AML-193 (cell line): ENCODE measurements at places on chromosomes 12 and 14.

DNA sequence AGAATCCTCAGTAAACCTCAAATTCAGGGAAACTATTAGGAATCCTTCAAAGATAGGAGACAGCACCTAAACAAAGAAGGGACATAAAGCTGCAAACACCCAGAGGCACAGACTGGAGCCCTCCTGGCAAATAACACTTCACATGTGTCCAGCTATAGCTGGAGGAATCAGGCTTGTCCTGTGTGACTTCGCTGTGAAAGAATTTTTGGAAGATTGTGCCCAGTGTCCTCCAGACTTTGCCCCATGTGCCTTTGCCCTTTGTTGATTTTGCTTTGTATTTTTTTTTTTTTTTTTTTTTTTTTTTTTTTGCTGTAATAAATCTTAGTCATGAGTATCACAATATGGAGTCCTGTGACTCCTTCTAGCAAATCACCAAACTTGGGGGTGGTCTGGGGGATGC lies 136.8 kb downstream of the KCNH5 start:
- no peak for DNase-seq

DNA sequence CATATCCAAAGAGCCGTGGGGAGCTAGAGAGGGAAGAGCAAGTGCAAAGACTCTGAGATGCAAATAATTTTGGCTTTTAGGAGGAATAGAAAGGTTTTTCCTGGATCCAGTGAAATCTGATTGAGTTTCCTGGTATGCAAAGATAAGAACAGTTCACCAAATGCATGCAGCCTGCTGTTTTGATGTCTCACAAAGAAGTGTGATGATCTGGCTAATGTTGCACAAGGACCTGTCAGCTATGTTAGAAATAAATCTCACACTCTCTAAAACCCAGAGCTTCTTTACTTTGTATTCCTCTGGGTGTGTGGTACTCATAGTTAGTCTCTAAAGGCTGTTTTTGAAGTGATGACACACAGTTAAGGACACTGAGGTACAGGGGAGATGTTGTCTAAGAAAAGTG lies 321.4 kb downstream of the AACS start:
- no peak for DNase-seq

- DNase-seq = no peak
These were observed 24.5 kb downstream of the ERG28 start for GRCh38 chr14:75636100-75636692.

GRCh38 chr12:82300611-82301010 lies 57.6 kb downstream of the CCDC59 start:
- no peak for DNase-seq

DNA sequence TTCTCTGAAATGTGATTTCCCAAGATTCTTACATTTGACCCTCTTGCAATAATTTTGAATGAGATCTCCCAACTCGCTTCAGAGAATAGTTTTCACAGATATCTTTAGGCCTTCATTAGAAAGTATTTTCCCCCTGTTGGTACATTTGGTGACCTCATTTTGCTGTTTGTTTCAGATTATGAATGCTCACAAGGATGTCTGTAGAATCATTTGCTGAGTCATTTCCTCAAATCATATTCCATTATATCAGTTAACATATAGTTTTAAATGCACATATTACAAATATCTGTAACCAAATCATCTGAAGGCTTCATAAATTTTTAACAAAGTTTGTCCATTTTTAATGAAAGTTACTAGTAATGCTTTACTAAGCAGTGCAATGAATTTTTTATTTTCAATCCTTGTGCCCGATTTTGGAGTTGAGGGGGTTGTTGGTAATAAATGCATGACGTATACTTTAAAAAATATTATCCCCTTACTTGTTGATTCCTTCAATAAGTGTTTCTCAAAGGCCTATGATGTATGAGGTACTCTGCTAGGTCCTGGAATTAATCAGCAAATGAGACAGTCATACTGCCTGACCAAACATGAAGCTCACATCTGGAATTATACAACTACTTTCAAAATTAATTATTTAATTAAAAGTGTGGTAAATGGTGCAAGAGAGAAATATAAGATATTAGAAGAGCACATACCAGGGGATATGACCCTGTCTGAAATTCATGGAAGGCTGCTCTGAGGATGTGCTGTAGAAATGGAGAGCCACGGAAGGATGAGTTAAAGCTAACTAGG lies 126.9 kb upstream of the RAP1B start:
- DNase-seq = no peak

DNA sequence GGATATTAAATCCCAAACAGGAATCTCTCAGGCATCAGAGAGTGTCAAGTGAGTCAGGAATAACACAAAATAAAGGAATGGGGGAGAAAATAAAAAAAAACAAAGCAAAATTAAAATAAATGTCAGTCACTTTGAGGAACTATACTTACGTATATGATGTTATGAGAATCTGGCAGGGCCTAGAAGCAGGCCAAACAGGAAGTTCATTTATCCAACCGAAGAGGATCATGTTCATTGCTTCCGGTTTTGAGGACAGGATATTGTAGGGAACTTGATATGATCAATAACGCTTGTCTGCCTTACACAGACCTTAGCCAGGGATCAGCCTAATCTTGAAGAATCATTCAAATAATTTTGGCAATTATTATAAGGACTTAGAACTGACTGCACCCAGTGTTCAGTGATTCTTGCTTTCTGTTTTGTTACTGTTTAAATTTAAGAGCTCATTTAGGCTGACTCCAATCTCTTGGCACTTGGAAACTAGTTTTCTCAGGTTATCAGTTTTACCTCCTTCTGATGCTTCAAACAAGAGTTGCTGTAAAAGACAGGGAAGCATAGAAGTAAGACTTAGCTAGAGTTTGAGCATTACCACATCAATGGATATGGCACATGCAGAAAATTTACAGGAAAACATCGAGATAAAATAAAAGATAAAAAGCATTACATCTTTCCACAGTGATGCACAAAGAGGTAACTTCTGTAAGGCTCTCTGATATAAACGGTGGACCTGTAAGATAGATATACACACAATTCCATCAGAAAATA lies 53.4 kb downstream of the ZFC3H1 start:
- no peak for DNase-seq

GRCh38 chr12:13022851-13023271 lies 21.3 kb upstream of the FAM234B start:
- DNase-seq = no peak

- no peak for DNase-seq
These were observed 17.5 kb downstream of the GTSF1 start for GRCh38 chr12:54455760-54456469.

DNA sequence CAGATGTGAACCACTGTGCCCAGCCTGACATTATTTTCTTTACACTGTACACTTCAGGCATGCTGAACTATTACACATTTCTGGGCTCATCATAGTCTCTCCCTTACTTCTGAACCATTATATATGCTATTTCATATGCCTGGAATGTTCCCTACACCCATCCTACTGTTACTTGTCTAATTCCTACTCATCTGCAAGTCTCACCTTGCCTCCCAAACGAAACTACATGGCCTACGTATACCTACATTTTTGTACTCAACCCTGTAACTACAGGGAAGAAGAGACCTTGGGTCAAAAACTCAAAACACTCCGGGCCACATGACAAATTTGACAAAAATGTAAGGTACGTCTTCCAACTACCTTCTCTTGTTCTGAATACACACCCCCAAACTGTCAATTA lies 9.5 kb upstream of the EEA1 start:
- no peak for DNase-seq

DNA sequence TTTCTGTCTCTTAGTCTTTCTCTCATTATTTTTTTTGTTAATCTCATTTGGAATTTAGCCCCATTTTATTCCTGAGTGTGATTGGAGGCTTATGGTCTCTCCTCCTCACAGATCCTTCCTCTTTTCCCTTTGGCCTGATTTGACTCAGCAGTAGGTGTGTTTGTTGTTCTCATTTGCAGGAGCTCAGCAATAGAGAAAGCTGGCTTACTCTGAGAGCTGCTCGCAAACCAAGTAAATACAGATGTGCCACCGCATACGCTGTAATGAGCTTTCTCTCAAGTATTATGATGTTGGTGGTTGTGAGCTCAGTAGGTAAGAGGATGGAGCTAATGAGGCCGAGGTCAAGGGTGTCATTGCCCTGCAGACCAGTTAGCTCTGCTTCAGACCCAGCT lies 206.5 kb downstream of the ETV6 start:
- peak; percentile 74 for DNase-seq

DNA sequence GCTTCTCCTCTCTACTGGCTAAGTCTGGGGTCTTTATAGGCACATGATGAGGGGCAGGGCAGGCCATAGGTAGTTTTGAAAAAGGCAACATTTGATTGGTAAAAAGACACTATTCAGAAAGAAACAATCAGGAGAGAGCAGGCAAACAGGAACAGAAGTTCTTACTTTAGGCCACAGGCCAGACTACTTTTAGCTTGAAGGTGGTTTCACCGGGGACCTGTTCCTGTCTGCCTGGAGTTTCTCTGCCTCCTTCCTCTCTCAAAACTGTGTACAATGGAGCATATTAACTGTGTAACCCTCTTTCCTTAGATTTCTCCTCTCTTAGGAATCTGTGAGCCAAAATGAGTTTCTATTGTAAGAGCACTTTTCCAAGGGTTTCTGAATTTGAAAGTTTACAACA lies 167.9 kb upstream of the AVPR1A start:
- DNase-seq = no peak

DNA sequence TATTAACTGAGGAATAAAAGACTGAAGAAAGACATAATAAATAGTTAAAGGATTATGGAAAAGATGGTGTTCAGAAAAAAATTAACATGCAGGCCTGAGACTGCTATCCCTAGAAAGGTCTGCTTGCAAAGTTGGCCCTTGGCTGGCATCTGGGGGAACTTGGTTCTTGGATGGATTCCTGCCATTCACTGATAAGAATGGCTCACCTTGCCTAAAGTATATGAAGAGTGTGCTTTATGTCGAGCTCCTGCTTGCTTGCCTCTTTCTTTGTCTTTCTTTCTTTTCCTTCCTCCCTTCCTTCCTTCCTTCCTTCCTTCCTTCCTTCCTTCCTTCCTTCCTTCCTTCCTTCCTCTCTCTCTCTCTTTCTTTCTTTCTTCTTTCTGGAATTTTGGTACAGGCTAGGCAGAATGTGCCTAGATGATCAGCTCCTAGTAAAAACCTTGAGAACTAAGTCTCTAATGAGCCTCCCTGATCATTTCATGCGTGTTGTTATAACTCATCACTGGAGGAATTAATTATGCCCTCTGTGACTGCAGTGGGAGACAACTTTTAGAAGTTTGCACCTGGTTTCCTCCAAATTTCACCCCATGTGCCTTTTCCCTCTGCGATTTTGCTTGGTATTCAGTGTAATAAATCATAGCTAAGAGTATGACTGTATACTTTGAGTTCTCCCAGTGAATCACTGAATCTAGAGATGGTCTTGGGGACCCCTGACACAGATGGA lies 44.7 kb downstream of the IFT81 start:
- no peak for DNase-seq

DNA sequence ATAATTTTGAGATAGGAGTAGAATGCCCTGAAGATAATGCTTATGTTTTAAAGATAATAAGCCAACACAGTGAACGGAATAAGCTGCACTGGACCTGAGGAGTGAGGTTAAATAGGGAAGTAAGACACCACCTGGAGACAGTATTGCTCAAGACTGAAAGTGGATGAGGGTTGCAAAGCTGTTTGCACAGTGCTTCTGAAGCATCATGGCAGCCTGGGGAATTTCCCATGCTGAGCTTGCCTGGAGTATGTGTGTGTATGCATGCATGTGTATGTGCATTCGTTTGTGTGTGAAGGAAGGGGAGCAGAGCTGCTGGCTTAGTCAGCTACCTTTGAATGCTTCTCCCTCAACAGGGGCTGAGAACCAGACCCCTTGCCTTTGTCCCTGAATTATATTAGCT lies 35.8 kb downstream of the BHLHE41 start:
- DNase-seq = no peak

DNA sequence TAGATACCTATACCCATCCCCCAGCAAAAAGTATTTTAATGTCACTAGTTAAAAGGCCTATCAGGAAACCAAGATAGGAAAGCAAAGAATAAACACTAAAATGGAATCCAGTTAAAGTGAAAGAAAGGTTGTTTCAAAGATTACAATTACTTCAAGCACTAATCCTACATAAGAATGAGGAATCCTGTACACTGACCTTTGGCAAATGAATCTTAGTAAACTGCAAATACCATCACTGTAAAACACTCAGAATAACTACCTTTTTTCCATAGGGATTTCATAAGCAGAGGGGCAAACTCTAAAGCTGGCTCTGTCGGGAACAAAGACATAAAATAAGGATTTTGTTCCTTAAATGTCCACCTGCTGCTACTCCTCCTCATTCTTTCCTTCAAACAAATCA lies 25.9 kb downstream of the CEP83 start:
- DNase-seq = no peak

- no peak for DNase-seq
These were observed 105.8 kb upstream of the SINHCAF start for GRCh38 chr12:31431721-31432240.

GRCh38 chr12:52907092-52907810 lies 2.4 kb upstream of the KRT8 start:
- no peak for DNase-seq

- no peak for DNase-seq
These were observed 142.8 kb downstream of the NUAK1 start for GRCh38 chr12:105995961-105996431.

DNA sequence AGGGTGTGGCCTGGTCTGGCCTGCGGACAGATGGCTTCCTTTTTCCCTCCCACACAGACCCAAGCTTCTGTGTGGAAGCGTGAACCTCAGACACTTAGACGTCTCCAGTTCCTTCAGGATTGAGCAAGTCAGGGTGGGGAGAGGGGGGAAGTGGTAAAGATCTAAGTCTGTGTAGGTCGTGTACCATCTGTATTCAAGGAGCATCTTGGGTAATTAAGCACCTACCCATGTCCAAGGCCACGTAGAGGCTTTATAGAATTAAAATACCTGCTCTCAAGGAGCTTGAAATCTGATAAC lies 1.7 kb downstream of the AVIL start:
- peak; percentile 58 for DNase-seq

GRCh38 chr12:86188226-86188625 lies 68.0 kb downstream of the MGAT4C start:
- no peak for DNase-seq

- DNase-seq = no peak
These were observed 67.8 kb downstream of the FLRT2 start for GRCh38 chr14:85597701-85598100.

GRCh38 chr12:62436164-62436503 lies 30.5 kb upstream of the MON2 start:
- DNase-seq = no peak

DNA sequence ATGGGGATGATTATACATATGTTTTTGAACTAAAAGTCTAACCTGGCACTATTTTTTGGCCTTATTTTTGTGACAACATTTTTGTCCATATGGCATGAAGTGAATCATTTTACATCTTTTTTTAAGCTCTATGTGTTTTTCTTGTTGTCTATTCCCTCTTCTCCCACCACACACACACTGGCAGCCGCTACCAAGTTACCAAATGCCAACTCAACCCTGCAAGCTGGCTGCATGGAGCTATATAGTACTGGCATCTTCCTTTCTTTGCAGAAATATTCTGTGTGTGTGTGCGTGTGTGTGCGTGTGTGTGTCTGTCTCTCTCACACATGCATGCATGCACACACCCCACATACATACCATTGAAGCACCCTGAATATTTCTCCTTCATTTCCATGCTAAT lies 278.9 kb upstream of the SOX5 start:
- no peak for DNase-seq

- no peak for DNase-seq
These were observed 8.3 kb downstream of the TMX1 start for GRCh38 chr14:51248016-51248987.

- DNase-seq = no peak
These were observed 77.2 kb downstream of the FERMT2 start for GRCh38 chr14:52873694-52874093.

- DNase-seq = no peak
These were observed 431.0 kb downstream of the MED13L start for GRCh38 chr12:115846516-115846915.

- DNase-seq = no peak
These were observed 438.3 kb upstream of the SEL1L start for GRCh38 chr14:81971911-81972310.
